ENCODE measurements at places on chromosomes 11 and 22.

DNA sequence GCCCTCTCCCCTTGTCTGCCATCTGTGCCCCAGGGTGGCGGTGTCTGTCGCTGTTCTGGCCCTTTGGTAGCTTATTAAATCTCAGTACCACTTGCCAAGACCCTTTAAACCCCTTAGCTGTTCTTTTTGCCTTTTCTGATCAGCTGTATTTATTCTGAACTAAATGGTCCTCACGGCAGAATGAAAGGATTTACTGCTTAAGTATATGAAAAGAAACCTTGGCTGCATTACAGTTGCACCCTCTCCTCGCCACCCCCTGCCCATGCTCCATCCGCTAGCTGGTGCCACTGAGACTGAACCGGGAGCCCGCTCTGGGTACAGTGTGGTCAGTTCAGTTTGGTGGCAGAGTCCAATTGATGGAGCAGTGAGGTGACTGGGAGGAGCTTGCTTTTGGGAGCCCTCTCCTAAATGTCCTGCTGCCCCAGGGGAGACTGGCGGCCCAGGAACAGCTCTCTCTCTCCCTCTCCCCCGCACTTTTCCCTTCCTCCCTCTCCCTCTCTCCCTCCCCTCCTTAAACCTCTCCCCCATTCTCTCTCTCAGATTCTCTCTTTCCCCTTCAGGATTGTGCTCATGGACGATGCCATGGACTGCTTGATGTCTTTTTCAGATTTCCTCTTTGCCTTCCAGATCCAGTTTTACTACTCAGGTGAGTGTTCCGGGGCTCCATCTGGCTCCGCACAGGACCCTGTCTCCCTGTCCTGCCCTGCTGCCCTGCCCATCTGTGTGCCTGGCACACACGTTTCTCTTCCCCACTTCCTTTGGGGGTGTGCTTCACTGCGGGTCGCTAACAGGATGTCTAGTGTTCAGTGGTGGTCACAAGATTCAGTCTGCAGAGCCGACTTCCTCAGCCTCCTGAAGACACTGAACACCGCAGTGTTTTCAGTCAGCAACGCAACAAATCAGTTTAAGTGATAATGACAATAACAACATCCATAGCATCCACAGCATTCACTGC, 21.8 kb downstream of the ARFGAP2 start:
- DNase-seq: no peak

GRCh38 chr22:45181240-45181639, 17.5 kb downstream of the NUP50 start:
- no peak for DNase-seq

- DNase-seq: no peak
Observed at GRCh38 chr22:20430720-20431510, 6.7 kb downstream of the SCARF2 start.

GRCh38 chr11:119627286-119627685, 101.7 kb downstream of the NECTIN1 start:
- DNase-seq: no peak

GRCh38 chr11:126738295-126739031, 262.1 kb downstream of the KIRREL3 start:
- no peak for DNase-seq

GRCh38 chr11:110432713-110433392, 3.1 kb downstream of the FDX1 start:
- DNase-seq: no peak

GRCh38 chr22:45602824-45603595, 68.6 kb upstream of the ATXN10 start:
- no peak for DNase-seq

DNA sequence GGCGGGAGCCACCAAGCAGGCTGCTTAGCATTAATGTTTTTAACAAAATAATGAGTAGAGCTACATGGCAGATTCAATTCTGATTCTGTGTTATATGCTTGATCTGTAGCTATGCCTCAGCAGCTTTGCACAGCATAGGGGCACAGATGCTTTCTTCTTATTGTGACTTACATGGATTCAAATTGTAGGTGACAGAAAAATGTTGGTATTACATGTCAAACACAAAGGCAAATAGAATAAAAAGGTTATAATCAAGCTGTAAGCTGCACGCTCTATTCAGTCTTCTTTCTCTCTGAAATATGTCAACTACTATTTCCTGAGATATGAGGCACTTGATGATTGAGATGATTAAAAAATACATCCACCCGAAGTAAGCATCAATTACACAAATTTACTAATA, 1573.8 kb downstream of the FAM181B start:
- no peak for DNase-seq

DNA sequence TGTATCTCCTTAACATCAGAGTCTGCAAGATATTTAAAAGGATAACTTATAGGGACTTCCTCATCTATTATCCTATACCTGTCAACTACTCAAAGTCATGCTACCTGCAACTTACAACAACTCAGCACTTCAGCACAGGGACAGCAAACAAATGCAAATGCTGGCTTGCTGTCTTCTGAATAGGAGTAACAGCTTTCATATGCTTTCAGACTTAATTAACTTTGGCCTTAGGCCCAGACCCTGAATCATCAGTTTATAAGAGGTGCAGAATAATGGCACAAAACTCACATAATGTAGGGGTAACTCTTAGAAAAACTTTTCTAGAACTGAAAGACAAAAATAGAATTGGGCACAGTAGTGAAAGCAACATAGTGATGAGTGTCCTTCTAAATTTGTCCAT, 953.4 kb downstream of the DLG2 start:
- no peak for DNase-seq

- no peak for DNase-seq
Observed at GRCh38 chr11:85027346-85027745, 599.8 kb downstream of the DLG2 start.

DNA sequence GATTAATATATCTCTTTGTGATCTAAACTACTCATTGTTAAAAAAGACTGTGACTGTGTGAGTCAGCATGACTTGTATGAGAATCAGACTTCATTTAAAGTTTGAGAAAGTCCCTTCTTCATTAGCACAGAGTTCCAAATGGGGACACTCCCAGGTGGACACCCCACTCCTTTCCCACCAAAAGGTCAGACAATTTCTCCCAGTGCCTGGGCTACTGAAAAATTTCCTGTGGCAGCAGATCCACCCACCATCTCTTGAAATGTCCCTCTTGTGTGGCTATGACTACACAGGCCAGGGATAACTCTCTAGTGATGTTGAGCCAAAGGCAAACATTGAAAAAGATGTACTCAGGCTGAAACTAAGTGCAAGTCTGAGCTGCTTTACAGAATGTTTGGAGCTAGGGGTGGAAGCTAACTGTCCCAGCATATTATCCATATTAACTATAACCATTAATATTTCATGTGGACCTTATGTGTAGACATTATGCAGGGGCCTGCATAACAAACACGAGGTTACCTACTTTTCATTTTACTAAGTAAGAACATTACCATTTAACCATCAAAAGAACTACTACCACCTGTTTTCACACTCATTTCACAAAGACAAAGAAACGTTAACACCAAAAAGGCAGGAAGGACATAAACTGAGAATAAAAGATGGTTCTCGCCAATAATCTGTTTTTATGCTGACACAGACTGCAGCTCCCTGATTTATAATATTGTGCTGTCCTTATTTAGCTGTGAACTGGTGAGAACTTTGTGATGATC, 44.8 kb downstream of the MMP20 start:
- DNase-seq: no peak

GRCh38 chr11:126370016-126370415, 14.5 kb downstream of the ST3GAL4 start:
- DNase-seq: no peak

GRCh38 chr11:62393061-62393611, 25.7 kb upstream of the SCGB1A1 start:
- DNase-seq: no peak

DNA sequence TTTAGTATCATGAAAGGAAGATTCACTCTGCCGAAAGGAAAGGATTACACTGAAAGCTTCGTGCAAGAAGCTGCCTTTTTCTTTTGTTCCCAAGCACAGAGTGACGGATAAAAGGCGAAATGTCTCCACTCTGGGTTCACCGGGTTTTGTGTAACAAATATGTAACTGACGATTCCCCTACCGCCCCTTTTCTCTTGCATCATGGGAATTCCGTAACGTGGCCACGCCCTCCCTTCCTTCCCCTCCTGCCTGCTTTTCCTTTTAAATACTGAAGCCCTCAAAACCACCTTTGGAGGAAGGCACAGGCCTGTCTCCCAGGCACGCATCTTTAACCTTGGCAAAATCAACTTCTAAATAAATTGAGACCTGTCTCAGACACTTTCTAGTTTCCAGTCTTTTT, 16.4 kb upstream of the TESMIN start:
- no peak for DNase-seq

GRCh38 chr11:126833065-126833464, 167.5 kb downstream of the KIRREL3 start:
- no peak for DNase-seq

DNA sequence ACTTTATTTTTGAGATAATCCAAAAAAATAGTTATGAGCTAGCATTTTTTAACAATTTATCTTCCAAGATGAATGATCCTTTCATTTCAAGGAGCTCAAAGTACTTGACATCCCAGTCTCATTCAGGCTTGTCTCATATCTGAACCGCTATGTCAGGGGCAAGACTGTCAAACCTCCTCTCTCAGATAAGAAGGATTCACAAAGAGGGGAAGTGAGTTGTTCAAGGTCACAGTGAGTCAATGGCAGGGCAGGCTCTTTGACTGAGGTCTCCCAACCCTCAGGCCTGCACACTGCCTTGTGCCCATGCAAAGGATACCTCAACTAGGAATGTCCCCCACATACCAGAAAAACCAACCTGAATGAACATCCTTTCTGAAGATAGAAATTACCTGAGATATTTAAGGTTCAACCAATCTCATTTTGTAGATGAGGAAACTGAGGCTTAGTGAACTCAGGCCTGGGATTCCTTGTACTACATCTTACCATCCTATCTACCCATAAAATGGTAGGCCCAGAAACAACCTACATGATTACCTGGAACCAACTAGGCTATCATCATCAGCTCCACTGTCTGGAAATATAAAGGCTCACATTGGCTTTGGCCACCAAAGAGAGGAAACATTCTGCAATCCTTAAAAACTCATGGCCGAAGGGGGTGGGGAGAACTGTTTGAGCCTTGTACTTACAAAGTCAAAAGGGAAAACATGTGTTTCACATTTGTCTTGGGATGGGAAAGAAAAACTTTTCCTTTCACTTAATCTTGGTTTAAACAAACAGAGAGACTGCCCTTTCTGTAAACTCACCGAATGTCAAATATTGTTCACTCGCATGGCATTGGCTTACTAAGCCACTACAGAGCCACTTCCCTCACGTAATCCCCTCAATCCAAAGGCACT, 51.1 kb downstream of the LIF start:
- DNase-seq: no peak

DNA sequence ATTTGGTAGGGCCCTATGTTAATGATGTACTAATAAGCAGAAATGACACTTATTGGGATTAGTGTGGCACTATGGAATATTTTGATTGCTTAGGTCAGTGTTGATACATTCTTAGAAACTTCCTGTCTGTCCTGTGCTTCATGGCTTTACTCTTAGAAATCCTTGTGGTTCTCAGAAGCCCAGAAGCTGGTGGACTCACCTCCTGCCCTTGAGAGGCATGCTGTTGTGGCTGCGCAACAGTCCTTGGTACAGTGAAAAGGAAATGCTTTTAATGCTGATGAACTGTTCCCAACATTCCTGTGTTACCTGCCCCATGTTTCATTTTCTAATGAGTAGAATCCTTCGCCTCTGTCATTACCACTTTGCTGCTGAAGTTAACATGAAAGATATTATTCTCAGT, 52.4 kb upstream of the MYO18B start:
- no peak for DNase-seq

DNA sequence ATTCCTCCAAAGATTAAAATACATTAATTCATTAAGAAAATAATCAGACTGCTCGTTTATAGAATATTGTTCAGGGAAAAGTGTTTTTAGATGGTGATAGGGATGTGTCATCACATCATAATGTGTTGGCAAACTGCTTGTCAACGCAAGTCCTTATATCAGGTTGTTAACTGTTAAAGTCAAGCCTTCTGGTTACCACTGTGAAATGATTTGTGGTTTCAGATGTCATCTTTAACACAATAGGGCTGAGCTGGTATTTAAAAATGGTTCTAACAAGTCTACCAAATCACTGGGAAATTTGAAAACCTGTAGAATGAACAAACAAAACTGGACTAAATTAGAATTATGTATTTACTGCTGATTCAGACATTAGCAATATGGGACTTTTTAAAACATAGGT, 2.4 kb upstream of the MMP13 start:
- no peak for DNase-seq

DNA sequence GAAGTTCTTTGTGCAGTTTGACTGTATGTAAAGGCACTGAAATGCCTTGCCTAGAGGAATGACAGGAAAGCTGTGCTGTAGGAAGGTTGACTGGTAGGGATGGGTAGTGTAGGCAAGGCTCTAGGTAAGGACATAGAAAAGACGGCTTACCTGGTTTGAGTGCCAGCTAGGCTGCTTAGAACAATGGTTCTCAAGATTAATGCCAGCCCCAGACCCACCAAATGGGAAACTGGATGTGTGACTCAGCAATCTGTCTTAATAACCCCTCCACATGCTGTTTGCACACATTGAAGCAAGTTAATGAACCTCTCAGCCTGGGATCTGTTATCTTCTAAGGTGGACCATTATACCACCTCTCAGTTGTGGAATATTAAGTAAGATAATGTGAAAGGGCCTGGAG, 3.7 kb downstream of the RPS3 start:
- no peak for DNase-seq

DNA sequence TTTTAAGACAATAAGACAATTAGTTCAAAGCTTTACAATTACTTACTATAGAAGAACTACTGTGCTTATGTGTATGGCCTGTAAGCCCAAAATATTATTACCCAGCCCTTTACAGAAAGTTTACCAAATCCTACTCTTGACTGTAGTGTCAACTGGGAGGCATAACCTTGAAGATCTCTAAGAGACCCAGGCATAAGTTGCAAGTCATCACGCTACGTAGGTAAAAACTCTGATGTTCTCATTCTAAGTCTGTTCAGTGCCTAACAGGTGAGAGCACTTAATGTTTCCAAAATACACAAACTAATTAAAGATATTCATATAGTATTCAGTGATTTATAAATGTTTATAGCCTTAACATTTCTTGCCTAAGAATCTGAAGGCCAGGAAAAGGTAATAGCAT, 12.9 kb downstream of the SESN3 start:
- DNase-seq: no peak

DNA sequence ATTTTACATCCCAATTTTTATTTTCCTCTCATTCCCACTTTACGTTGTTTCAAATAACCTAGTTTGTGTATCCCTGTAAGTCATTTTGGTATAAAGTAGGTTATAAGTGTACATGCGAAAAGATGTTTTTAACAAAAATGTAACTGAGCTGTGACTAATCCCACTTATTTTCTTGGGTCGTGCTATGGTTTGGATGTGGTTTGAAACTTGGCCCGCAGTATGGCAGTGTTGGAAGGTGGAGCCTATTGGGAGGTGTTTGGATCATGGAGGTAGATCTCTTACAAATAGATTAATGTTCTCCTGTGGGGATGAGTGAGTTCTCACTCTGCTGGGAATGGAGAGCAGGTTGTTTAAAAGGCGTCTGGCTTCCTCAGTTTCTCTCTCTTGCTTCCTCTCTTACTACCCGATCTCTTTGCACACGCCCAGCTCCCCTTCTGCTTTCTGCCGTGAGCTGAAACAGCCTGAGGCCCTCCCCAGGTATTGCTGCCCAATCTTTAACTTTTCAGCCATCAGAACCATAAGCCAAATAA, 7.2 kb downstream of the RPL27A start:
- DNase-seq: no peak

GRCh38 chr11:14537134-14537599, 17.0 kb upstream of the PSMA1 start:
- no peak for DNase-seq

- no peak for DNase-seq
Observed at GRCh38 chr11:109046284-109046992, 375.6 kb upstream of the C11orf87 start.

- no peak for DNase-seq
Observed at GRCh38 chr11:35812828-35813227, 131.0 kb upstream of the LDLRAD3 start.

Measured in activated T-helper 1 cell treated with anti-CD3 and anti-CD28 coated beads, Interleukin-2, amount 50 U/mL, for 16 hours (primary cell).